ENCODE measurements at places on chromosomes 7 and 10. TPM values are rescaled to one million over a fixed set of nuclear protein-coding genes. Genes with fewer than 3 reads are reported as not detected.

DNA sequence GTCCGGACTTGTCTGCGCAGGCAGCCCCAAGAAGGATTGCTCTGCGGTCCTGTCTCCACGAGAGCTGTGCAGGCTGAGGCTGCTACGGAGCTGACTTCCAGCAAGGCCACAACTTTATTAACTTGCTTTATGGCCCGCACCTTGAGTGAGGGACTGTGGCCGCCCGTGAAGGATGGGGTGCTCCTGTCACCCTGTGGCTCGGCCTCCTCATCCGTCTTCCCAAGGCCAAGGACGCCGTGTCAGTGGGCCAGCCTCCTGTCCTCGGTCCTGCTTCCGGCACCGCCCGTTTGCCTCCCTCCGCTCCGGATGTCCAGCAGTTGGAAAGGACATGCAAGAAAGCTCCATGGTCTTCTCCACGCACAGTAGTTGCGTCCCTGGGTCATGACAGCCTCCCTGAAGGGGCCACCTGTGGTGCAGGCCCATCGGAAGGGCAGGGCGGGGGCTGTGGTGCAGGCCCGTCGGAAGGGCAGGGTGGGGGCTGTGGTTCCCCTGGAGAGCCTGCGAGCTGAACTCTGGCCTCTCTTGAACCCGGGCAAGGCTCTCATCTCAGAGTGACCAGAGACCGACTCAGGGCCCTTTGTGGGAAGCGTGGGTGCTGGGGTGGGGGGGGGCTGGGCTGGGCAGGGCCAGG, 87.1 kb downstream of the NKX6-2 start:
- H3K4me3 ChIP-seq = no peak overlapping the region
- no peak for DNase-seq
- H3K4me1 ChIP-seq = peaks cover 19% of the 10 kb centered on the region
- H3K27me3 ChIP-seq = no peaks in the 10 kb centered on the region

DNA sequence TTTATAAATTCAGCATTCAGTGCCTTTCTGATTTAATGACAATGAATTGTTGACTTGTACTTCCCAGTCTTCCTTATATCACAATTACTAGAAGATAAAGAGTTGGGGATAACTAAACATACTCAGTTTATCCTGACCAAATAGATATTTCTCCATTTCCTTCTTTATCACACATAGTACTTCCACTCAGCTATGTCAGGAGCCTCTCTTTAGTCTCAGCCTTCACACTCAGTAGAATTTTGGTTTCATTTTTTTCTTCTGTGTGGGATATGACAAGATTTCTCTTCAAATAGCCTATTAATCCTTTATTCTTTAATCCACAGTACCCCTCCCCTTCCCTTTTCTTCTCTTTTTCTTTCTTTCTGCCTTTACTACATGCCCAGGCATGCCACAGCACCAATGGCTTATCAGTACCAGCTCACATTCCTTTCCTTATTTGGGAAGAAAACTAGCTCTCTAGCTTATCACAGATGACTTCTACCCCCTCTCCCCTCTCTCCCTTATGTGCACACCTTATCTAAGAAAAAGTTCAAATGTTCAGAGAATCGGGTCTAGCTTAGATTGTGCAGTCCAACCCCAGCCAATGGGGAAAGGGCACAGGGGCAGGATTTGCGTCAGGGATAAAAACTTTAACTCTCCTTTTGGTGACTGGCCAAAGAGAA, 109.0 kb downstream of the PHF14 start:
- no peak overlapping the region for H3K4me3 ChIP-seq
- H3K36me3 ChIP-seq = no peaks in the 10 kb centered on the region
- no peak overlapping the region for H3K27ac ChIP-seq
- DNase-seq = no peak
- no peaks in the 10 kb centered on the region for H3K4me1 ChIP-seq
- H3K27me3 ChIP-seq = no peaks in the 10 kb centered on the region

- no peak for DNase-seq
- no peak overlapping the region for H3K27ac ChIP-seq
- no peaks in the 10 kb centered on the region for H3K27me3 ChIP-seq
- H3K4me1 ChIP-seq = no peaks in the 10 kb centered on the region
Measured at GRCh38 chr10:114584419-114584818, 73.7 kb downstream of the ABLIM1 start.

GRCh38 chr10:62578916-62579315, 204.7 kb downstream of the ZNF365 start:
- DNase-seq = no peak
- H3K4me3 ChIP-seq = no peak overlapping the region
- peaks cover 10% of the 10 kb centered on the region for H3K4me1 ChIP-seq
- H3K27me3 ChIP-seq = no peaks in the 10 kb centered on the region

DENND10 gene
- 20.8 TPM for total RNA-seq

EN2 gene
- not detected for total RNA-seq

All from esophagus squamous epithelium (tissue), 5 donors.